Kidney capillary endothelial cell (primary cell): ENCODE measurements at places on chromosomes 5 and 9.
A peak's percentile ranks its signal among the peaks of the same experiment; 100 is the strongest.

DNA sequence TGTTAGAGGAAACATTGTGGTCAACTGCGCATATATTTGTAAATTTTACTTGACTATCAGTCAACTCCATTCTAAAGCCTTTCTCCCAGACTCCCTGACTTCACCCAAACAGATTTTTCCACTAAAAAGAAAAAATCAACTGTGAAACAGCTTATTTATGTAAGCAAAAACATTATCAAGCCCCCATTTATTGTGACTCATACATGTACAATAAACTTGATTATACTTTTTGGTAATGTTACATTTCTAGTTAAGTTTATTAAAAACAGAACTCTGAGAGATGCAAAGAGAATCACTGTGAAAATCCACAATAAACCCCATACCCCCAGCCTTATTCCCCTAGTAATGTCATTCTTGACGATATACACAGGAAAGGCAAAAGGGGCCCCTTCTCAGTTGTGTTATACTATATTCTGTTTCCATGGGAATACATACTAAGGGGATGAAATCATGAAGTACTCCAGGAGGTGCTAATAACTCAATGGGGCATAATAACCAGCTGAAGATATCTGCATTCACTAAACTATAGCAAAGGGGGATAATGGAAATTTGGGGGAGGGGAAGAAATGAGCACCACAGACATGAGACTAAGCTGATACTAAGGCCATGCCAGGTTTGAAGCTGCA lies 616.0 kb downstream of the ACTL7B start:
- DNase-seq, result no peak

DNA sequence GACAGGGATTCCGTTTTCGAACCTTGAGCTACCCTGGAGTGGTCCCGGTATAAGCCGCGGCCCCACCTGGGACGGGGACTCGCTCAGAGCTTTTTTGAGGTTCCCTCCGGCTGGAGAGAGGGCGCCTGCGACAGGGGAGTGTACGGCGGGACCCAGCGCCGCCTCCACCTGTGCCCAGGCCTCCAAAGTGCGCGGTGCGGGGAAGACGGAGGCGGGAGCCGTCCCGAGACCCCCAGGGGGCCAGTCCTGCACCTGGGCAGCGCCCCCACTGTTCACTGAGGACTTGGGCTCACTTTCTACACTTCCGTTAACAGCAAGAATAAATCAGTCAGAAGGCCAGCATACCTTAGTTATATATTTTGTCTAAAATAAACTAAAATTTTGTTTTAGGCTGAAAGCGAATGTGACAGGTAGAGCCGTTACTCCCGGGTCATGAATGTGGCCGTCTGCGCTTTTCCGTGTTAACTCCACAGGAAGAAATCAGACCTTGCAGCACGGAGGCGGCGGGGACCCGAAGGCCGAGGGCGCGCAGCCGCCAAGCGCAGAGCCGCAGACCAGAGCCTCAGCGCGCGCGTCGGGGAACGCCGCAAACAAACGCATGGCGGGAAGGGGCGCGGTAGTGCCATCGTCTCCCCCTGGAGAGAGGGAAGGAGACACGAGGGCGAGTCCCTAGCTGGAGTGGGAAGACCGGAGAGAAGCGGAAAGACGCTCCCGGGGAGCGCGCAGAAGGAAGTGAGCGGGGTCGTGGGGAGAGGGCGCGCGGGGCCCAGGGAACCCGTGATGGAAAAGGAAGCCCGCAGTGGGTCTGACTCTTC lies 14.1 kb downstream of the TRIM7 start:
- no peak for DNase-seq

DNA sequence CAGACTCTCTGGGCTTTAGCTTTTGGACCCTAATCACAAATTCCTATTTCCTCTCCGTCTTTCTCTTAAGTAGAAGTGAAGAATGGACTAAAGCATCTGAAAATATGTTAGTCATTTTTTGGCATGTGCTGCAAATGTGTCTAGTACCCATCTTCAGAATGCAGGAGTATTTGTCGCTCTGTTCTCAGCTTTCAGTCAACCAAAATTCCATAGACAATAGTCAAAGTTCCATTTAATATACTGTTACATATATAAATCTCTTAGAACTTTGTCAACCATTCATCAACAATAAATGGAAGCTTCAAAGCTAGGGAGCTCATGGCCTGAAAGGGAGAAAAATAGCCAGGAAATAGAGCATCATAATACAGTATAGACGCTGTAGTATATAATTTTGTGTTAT lies 509.4 kb downstream of the BNC2 start:
- no peak for DNase-seq

DNA sequence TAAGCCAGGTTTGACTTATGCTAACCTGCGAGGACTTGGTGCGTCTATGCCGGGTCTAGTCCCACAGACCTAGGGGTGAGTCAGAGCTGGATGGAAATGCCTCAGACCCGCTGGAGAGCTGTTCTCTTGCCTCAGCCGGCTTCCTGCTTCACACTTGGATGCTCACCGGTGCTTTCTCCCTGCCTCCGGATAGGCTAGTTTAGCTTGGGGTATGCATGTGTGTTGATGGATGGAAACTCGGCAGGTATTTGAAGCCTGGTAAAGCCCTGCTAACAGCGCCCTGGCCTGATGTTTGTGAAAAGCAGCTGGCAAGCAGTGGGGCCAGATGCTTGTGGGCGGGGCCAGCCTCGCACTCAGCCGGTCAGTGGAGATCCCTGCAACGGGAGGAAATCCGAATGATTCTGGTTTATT lies 29.3 kb downstream of the PRRC2B start:
- DNase-seq, result peak; percentile 81

- DNase-seq, result no peak
Observed at GRCh38 chr9:98418578-98419259, 163.3 kb upstream of the TBC1D2 start.

- DNase-seq, result no peak
Observed at GRCh38 chr9:120737416-120738165, 23.3 kb upstream of the MEGF9 start.

DNA sequence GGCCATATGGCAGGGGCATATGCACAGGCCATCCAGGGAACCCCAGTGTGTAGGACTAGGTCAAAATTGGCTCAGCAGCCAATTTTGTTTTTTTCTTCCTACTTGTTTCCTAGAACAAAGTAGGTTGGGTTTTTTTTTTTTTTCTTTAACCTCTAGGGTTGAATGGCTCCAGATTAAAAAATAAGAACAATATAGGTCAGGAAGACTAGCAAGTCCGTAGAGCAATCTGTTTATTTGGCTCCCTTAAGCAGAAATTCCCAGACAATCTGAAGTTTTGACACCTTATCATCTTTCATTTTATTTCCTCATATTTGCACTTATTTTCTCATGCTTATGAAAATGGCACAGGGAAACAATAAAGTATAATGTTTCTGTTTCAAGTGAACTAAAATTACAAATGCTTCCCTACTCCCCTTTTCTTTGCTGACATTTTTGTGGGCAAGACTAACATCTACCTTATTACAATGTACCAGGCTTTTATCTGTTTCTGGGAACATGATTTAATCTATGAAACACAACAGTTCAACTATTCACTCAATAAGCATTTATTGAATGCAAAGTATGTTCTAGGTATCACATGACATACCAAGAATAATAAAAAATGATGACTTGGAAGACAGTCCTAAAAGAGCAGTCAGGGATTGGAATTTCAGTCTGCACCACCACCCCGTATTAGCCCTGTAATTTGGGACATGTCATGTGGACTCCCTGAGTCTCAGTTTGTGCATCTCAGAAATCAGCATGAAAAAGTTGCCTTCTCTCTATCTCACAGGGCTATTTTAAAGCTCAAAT lies 30.5 kb downstream of the TLR4 start:
- no peak for DNase-seq

- DNase-seq, result no peak
Observed at GRCh38 chr5:16540421-16540820, 74.8 kb upstream of the ZNF622 start.

- no peak for DNase-seq
Observed at GRCh38 chr5:35852084-35852734, 4.5 kb upstream of the IL7R start.
